Activated CD4-positive, alpha-beta T cell treated with anti-CD3 and anti-CD28 coated beads for 4 hours (primary cell): ENCODE measurements at places on chromosomes 2 and 18.

GRCh38 chr18:65414501-65414900 lies 336.3 kb upstream of the CDH7 start:
- DNase-seq: no peak

DNA sequence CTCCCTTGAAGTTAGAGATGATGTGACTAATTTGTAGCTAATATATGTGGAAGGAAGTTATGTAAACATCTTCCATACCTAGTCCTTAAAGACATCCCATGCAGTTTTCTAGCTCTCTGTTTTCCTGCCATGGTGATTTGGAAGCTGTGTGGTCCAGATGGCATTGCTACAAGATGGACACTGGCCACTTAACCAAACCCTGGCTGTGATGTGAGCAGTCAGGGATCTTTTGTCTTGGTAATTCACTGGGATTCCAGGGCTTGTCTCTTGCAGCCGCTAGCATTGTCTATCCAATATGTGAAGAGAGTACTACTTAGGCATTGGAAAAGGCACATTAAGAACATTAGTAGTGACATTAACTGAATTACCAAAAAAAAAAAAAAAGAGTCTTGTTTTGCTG lies 139.9 kb upstream of the DOCK10 start:
- DNase-seq: no peak

DNA sequence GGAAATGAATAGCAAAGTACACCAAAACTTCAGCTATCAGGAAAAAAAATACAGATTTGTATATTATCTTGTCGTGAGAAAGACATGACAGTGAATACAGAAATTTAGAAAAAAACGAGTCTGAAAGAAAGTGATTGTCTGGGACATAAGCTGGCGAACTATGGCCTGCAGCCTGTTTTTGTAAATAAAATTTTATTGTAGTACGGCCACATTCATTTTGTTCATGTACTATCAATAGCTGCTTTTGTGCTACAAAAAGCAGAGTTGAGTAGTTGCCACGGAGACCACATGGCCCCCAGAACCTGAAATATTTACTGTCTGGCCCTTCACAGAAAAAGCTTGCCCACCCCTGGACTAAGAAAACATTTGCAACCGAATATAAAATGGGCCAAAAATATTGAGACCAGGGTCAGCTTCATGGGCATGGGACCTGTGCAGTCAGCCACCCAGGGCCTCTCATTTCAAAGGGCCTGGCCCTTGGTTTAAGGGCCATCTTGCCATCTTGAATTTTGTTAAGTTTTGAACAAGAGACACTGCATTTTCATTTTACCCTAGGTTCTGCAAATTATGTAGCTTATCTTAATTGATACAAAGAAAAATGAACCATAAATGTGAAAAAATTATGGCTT lies 17.9 kb downstream of the ANTXR1 start:
- DNase-seq: no peak

GRCh38 chr2:140658760-140659692 lies 1471.8 kb downstream of the LRP1B start:
- DNase-seq: no peak

- no peak for DNase-seq
Measured at GRCh38 chr2:68745006-68745405, 10.4 kb downstream of the ARHGAP25 start.

GRCh38 chr2:119943058-119943457 lies 69.8 kb upstream of the EPB41L5 start:
- DNase-seq: no peak

DNA sequence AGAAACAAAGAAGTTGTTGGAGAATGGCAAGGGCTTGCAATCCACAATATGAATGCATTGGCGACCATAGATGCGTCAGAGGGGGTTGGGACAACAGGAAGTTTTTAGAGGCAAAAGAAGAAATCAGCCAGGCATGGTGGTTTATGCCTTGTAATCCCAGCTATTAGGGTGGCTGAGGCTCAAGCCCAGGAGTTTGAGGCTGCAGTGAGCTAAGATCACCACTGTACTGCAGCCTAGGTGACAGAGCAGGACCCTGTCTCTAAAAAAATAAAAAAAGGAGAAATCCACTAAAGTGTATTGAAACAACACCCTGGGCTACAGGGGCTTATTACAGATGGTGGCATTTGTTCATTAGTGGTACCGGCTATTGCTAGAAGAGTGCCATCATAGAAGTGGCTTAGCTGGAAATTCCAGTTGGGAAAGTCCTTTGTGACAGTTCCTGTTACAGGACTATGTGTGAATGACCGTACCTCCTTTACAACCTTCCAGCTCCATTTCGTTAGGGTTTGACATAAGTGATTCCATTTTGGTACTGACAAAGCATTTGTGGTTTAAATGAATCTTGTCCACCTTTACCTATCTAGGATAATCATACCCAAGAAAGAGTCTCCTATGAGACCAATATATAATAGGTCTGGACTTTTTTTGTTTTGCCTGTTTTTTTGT lies 10.7 kb upstream of the WDSUB1 start:
- no peak for DNase-seq

DNA sequence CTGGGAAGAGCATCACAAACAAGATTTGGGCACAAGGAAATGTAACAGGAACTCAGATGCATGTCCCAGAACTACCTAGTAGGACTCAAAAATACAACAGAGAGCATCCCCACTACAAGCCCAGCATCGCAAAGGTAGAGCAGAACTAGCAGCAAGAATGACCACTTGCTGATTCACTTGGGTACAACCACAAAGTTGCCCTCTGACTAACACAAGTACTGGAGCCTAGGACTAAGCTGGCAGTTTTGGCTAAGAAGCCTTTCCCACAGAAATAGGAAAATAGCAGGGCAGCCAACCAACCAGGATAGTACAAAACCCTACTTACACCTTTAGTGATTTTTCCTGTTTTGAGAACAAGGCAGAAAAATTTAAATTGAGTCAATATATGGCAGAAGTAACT lies 193.8 kb downstream of the PAX3 start:
- DNase-seq: no peak

GRCh38 chr2:186554850-186555671 lies 34.8 kb upstream of the ITGAV start:
- no peak for DNase-seq

GRCh38 chr2:162840598-162841246 lies 2.2 kb upstream of the KCNH7 start:
- no peak for DNase-seq

DNA sequence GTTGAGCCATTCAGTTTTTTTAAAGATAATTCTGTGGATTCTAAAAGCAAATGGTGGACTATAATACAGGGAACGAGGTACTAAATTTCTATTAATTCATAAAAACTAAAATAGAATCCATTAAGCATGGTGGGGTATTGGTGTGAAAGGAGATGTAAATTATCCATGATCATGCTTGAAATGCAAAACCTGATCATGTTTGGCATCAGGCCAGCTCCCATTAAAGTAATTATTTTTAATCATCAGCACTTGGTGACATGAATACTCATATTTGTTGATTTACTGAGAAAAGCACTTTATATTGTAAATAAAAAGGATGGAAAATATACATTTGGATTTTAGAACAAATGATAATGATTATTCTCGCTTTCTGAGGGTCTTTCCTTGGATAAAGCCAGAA lies 232.3 kb upstream of the MEIS1 start:
- no peak for DNase-seq

DNA sequence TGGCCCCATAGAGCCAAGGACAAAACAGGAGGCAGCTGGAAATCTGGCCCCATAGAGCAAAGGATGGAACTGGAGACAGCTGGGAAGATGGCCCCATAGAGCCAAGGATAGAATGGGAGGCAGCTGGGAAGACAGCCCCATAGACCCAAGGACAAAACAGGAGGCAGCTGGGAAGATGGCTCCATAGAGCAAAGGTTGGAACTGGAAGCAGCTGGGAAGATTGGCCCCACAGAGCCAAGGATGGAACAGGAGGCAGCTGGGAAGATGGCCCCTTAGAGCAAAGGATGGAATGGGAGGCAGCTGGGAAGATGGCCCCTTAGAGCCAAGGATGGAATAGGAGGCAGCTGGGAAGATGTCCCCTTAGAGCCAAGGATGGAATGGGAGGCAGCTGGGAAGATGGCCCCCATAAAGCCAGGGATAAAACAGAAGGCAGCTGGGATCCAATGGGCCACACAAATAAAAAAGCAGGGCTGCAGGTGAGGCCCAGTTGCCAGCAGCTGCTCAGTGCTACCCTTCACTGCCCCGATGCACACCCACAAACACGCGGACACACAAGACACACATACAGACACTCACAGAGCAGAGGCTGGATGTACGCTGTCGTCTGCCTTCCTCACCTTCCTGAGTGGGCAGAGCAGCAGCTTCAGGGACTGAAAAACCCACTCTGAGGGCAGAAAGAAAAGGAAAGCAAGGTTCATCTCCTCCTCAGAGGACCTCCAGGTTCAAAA lies 505.4 kb upstream of the MYT1L start:
- DNase-seq: no peak

DNA sequence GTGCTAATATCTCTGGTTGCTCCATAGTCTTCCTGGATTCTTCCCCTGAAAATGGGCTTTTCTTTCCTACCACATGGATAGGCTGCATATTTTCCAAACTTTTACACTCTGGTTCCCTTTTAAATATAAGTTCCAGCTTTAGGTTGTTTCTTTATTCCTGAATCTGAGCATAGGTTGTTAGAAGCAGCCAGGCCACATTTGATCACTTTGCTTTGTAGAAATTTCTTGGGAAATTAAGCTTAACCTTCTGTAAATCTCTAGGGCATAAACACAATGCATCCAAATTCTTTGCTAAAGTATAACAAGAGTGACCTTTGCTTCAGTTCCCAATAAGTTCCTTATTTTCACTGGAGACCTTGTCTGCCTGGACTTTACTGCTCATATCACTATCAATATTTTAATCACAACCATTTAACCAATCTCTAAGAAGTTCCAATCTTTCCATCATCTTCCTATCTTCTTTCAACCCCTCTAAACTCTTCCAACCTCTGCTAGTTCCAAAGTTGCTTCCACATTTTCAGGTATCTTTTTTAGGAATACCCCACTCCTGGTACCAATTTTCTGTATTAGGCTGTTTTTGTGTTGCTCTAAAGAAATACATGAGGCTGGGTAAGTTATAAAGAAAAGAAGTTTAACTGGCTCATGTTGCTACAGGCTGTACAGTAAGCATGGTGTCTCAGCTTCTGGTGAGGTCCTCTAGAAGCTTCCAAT lies 389.6 kb upstream of the HS6ST1 start:
- DNase-seq: no peak

DNA sequence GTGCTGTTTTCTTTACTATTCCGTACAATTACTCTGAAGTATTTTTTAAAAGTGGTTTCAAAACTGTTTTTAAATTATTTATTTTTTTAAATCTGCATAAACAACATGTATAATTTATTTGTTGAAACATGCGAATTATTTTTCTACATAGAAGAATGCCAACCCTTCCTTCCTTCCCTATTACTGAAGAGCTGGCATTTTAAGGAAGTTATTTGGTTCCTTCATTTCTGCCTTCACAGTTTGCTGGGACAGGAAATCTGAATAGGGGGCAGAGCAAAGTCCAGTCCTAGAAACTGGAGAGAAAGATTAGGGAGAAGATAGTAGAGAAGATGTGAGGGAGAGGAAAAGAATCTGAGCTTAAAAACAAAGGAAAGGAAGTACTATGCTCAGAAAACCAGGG lies 146.7 kb upstream of the ACVR2A start:
- DNase-seq: no peak

- no peak for DNase-seq
Measured at GRCh38 chr18:79947054-79947755, 4.2 kb downstream of the SLC66A2 start.

GRCh38 chr2:190881598-190882410 lies 1.2 kb downstream of the GLS start:
- DNase-seq: peak; percentile 77

- DNase-seq: no peak
Measured at GRCh38 chr18:62485684-62486083, 37.1 kb upstream of the ZCCHC2 start.

DNA sequence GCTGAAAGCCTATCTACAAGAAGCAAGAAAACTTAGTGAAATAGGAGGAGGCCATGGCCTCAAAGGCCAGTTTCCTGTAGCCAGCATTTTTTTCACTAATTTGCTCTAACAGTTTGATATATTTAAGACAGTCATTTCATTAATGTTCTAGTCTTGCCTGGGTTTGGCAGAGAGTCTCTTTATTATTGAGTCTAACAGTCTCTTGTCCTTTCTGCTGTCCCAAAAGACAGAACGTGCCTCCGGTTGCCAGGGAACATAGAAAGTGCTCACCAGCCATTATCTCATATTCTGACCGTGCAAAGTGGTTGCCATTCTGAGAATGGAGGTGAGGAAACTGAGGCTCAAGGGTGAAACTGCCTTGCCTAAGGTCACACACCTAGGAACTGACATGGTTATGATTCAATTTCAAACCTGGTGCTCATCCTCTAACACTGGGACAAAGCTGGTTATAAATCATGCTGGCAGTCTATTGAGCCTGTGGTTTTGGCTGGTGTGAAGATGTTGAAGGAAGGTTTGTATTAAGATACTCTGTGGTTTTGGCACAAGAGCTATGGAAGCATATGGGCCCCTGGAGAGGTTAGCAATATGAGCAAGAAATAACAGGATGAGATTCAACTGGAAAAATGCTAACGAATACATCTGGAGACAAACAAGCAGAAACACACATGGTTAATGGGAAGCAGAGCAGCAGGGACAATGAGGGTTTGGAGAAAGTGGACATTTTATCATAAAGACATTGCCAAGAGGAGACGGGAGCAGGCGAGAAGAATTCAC lies 903.3 kb upstream of the KLHL29 start:
- no peak for DNase-seq

GRCh38 chr2:219417374-219417773 lies 803 bp upstream of the DES start:
- DNase-seq: peak; percentile 60

GRCh38 chr2:33104726-33105125 lies 158.0 kb downstream of the LTBP1 start:
- DNase-seq: no peak

GRCh38 chr2:54808661-54809060 lies 85.2 kb downstream of the EML6 start:
- no peak for DNase-seq

- no peak for DNase-seq
Measured at GRCh38 chr18:5250603-5251002, 44.9 kb downstream of the ZBTB14 start.

DNA sequence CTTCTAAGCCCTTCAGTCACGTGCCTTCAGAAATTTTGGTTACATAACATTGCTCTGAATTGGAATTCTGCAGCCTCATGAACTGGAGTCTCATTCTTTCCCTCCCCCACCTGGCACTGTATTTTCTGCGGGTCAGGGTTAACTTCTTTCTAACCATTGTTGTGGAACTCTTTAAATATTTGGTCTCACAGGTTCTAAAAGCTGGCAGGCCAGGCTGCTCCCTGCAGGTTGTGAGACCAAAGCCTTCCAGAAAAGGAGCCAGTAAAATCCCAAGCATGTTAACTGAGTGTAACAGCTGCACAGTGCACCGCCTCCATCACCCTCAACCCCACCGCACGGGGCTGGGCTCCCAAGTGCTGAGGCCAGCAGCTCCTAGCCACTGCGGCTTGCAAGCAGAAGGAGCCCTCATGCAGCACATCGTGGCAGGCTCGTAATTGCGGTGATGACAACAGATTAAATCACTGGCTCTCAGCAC lies 174.1 kb upstream of the ALPP start:
- DNase-seq: no peak

DNA sequence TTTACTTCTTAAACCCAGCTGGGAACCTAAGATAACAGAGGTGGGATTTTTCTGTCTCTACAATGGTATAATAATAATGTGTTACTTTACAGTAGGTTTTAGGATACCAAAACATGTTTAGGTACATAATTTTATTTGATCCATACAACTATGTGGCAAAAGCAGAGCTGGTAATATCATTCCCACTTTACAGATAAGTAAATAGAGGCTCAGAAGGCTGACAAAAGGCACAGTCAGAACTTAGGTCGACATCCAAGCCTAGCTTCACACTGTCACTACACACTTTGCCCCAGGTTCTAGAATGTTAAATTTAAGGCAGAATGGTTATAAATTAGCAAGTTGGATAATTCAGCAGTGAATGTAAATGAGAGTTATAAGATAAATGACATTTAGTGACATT lies 189.6 kb upstream of the PARD3B start:
- no peak for DNase-seq
